Activated T-cell treated with anti-CD3 and anti-CD28 coated beads for 4 hours (primary cell): ENCODE measurements at places on chromosomes 2 and 18.

- DNase-seq, result no peak
Measured at GRCh38 chr2:7900593-7900992, 781.3 kb upstream of the ID2 start.

DNA sequence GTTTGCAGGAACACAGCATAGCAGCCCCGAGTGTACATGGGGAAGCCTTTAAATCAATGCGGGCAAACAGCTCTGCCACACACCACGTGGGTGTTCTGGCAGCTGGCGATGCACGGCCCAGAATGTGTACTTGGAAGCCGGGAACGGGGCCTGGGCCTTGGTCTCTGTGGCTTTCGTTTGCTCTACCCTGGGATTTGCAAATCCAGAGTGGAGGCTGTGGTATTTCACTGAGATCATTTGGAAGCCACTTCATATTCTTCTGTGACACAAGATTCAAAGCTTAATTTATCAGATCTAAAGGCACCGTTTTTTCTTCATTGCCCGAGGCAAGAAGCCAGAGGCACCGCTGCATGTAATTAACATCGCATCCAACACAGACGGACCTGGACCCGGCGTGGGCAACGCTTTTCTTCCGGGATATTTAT is 246.3 kb upstream of the MYT1L start:
- no peak for DNase-seq

- DNase-seq, result no peak
Measured at GRCh38 chr2:165328272-165328671, 89.1 kb downstream of the SCN2A start.

- no peak for DNase-seq
Measured at GRCh38 chr2:179383975-179384374, 119.3 kb upstream of the SESTD1 start.

DNA sequence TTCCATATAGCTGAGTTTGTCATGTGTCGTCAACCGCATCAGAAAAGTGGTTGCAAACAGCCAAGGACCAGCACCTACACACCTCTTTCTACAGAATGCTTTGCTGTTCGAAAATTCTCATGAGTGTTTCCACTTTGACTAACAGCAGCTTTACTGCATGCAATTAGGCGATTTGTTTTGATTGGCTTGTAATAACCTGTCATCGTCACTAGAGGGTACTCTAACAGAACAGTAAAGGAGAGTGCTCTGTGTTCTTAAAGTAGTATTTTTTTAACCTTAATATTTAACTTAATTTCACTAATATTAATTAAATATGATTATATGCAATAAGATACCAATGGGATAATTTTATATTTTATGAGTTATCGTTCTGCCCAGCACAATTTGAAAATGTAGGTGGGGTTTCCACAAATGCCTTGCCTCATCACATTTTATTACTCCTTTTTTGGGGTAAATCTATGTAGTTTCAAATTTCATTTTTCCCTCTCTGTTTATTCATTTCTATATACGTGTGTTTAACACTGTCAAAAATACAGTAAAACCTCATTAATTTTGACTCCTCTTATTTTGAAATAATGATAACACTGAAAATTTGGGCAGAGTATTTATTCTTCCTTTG is 502.2 kb downstream of the NRXN1 start:
- DNase-seq, result no peak

DNA sequence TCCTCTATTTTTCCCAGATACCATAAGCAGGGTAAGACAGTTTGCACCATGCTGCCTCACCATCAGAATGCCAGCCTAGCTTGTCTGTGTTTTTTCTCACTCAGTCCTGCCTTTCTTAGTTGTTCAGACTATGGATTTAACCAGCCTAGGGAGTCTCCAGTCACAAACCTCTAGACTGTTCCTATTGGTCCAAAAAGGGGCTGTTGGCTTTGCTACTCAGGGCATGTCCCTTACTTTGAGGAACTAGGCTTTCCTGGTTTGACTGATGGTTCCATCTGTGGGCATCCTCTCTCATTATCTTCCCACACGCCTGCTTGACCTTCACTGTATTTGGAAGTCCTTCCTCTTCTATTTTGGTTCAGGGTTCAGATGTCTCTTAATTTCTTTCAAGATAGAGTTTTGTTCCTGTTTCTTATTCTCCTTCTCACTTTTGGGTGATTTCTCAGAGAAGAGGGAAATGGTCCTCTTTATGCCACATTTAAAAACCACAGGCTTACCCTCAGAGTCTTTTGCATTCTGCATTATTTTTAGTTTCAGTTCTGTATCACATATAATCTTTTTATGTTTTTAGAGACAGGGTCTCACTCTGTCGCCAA is 31.3 kb upstream of the TMEM131 start:
- DNase-seq, result no peak

DNA sequence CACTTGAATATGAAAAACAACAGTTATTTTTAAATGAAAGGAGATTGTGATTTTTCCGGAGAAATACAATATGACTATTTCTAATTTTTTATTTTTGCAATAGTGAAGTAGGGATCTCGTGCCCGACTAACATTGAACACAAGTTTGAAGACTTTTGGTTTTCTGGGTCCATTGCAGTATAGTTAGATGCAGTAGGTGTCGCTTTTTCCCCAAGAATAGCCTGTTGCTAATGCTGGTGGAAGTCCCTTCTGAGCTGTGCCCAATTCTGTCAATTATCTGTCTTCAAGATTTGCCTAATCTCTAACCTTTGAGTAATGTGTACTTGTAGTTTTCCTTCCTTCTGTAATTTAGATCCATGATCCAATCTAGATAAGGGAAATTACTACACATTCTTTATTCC is 36.5 kb downstream of the SEMA4F start:
- DNase-seq, result no peak

- DNase-seq, result no peak
Measured at GRCh38 chr2:235514627-235515363, 21.0 kb downstream of the AGAP1 start.

GRCh38 chr2:56475191-56475590 is 291.4 kb downstream of the CCDC85A start:
- DNase-seq, result no peak

DNA sequence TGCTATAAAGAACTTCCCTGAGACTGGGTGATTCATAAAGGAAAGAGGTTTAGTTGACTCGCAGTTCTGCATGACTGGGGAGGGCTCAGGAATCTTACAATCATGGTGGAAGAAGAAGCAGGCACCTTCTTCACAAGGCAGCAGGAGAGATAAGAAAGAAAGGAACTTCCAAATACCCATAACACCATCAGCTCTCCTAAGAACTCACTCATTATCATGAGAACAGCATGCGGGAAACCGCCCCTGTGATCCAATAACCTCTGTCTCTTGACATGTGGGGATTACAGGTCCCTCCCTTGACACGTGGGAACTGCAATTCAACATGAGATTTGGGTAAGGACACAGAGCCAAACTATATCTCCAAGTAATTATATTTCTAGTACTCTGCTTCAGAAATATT is 163.8 kb upstream of the CDH20 start:
- no peak for DNase-seq

GRCh38 chr18:66754335-66754734 is 150.4 kb upstream of the CDH19 start:
- no peak for DNase-seq

DNA sequence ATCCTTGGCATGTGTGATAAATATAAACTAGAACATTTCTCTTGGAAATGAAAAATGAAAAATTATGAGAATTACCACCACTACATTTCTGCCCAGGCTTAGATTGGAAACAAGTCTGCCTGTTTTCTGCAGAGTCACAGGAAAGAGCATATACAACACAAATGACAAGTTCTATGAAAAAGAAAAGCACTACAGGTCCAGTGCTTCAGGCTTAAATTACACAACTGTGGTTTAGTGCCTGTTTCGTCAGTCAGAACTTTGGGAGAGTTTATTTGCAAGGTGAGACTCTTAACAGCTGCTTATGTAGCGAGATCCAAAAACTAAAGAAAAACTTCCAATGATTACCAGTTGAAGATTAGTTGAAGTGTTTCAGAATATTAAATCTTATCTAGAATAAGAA is 68.9 kb downstream of the RTN4 start:
- no peak for DNase-seq

- no peak for DNase-seq
Measured at GRCh38 chr2:205857520-205858237, 175.4 kb downstream of the NRP2 start.

- peak; percentile 28 for DNase-seq
Measured at GRCh38 chr2:230160112-230160660, 59.6 kb downstream of the SP110 start.

DNA sequence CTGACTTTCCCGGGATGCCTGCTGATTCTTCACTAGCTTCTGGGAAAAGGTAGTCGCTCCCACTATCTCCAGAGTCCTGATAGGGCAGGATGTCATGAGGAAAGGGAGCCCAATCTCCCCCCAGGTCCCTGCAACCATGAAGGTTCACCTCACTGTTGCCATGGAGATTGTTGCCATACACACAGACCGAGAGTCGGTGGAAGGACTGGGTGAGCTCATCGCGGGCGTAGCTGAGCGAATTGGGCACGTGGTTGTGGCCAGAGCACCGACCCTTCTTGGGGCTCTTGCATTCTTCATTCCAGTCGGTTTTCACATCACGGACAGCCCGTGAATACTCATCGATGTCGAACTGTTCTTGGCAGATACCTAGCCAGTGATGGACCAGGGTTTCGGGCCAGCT is 97.4 kb downstream of the MEP1B start:
- DNase-seq, result no peak

DNA sequence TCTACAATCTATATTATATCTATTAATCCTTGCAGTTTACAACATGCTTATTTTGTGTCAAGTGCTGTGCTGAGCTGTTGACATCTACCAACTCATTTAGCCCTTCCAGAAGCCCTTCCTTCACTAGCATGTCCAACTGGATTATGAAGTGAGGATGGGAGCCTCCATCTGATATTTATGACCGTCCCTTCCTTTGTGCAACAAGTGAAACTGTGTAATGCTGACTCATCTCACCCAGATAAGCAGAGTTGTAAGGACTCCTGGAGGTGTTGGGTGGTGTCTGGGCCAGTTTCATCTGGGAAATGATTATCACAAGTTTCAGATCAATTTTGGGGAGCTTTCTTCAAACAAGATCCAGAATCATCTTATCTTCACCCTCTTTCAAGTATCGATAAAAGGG is 156.6 kb upstream of the ETAA1 start:
- no peak for DNase-seq

GRCh38 chr18:44743631-44744030 is 62.9 kb downstream of the SETBP1 start:
- DNase-seq, result no peak

DNA sequence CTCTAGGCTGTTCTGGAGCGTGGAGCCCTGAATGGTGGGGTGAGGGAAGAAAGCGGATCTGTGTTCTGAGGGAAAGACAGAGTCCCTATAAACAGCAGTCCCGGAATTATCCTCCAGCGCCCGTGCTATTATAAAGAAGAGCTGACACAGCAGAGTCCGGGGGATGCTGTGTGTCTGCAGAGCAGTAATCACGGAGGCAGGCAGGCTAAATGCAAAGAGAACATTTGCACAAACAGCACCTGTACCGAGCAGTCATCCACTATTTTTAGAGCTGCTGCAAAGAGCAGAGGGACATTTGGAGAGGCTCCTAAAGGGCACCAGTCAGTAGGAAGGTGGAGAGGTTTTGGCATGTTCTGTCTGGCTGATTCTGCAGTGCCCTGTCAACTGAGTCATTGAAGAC is 293.8 kb upstream of the SLC14A2 start:
- no peak for DNase-seq

DNA sequence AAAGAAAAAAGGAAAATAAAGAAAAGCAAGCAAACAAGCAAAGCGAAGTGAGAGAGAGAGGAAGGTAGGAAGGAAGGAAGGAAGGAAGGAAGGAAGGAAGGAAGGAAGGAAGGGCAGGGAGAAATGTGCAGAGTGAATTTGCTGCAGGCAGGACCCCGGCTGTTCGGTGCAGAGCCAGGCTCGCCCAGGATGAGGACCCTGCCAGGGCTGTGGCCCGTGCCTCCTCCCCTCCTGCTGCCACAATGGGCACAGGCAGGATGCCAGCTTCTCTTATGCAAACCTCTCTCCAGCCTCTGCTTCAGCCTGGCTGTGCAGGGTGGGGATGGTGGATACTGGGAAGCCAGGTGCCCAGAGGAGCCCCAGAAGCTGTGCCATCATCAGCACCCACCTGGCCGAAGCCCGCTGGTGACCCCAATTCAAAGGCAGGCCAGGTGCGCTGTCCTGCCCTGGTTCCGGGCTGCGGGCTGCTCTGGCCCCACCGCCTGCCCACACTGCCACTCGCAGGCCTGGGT is 3.2 kb downstream of the GPR17 start:
- DNase-seq, result no peak

DNA sequence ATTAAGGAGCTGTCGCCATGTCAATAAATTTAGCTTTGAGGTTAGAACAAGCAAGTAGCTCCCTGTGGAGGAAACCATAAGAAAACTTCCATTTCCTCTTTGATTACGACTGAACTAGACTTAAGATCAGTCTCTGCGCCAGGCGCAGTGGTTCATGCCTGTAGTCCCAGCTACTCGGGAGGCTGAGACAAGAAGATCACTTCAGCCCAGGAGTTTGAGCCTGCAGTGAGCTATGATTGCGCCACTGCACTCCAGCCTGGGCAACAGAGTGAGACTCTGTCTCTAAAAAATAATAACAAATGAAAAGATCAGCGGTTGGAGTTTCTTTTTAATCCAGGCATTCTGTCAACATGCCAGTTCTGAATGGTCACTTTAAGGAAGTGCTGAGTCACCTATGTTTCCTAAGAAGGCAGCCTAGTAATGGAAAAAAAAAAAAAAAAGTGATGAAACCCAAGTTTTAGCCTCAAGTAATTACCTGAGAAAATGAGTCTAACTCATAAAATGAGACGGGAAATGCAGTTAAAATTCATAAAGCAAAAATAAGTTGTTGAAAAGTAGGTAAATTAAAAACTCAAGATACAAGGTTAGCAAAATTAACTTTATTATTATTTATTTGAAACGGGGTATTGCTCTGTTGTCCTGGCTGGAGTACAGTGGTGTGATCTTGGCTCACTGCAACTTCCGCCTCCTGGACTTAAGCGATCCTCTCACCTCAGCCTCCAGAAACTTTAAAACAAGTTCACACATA is 10.2 kb downstream of the C18orf32 start:
- no peak for DNase-seq

DNA sequence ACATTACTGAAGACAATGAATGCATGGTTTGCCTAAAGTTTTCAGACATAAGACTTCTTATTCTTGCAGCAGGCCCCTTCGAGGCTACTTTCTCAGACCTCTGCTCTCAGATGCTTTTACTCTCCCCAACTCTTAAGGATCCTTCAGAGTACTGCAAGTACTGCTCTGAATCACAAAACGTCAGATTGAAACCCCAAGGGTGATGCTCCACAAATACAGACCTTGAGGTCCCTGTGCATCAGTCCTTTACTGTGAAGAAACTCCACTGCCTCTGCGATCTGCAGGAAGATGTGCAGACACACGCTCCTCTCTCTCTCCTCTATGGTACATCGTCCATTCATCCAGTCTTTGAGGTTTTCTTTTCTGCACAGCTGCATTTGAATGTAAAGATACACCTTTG is 52.8 kb downstream of the EIF2AK3 start:
- DNase-seq, result no peak

DNA sequence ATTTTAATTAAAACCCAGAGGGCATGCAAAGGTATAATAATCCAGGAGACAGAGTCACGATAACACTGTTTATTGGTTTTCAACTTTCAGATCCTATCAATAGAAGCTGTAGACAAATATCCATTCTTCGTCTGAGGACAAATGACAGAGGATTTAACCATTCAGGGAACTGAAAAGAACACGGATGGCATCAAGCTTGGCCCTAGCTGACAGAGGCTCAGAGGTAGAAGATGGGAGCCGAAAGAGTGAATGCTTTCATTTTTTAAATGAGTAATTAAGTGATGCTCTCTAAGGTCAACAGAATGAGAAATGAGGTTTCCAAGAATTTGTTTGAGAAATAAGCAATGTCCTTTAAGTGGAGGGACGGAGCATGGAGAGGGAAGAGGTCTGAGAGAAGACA is 62.1 kb downstream of the BCL2 start:
- no peak for DNase-seq

- DNase-seq, result no peak
Measured at GRCh38 chr2:129731907-129732629, 247.4 kb upstream of the RAB6C start.
